ENCODE measurements at places on chromosomes 5 and 9.

DNA sequence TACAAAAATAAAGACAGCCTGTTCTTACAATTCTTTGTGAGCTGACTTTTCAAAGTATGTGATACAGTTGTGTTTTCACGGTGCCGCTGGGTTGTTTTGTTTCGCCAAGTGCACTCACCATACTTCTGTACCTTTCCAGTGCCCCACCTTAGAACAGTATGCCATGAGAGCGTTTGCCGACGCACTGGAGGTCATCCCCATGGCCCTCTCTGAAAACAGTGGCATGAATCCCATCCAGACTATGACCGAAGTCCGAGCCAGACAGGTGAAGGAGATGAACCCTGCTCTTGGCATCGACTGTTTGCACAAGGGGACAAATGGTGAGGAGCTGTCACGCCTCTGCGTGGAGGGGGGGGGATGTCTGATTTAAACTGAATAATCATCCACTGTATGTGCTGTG is 12.9 kb downstream of the CCT5 start:
- DNase-seq, result no peak

DNA sequence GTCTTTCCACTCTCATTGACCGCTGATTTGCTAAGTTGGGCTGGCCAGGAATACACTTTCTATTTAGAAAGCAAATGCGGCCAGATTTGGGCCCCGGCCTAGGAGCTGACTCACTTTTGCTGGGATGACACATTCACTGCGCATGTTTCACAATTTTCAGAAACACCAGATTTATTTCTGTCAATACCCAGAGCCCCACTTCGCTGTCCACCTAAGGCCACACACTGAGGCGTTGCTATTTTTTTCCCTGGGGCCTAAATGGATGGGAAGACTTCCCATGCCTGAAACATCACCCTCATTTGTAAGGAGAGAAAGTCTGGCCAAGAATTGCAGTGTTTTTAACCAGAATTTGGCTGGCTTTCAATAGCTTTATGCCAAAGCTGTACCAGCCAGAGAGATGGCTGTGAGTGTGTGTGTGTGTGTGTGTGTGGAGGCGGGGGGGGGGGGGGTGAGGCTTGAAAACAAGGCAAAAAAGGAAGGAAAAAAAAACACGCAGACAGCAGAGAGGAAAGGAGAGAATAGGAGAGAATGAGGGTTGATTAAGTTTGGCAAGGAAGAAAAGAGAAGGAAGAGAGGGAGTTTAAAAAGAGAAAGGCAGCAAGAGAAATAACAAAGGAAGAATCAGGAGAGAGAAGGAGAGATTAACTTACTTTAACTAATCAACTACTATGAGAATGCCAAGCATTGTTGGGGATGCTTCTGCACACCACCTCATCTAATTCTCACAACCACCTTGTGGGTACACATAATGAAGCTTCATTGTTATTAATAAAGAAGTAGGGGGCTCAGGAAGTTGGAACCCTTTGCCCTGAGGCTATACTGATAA is 261.4 kb upstream of the KLF4 start:
- peak; percentile 97 for DNase-seq

DNA sequence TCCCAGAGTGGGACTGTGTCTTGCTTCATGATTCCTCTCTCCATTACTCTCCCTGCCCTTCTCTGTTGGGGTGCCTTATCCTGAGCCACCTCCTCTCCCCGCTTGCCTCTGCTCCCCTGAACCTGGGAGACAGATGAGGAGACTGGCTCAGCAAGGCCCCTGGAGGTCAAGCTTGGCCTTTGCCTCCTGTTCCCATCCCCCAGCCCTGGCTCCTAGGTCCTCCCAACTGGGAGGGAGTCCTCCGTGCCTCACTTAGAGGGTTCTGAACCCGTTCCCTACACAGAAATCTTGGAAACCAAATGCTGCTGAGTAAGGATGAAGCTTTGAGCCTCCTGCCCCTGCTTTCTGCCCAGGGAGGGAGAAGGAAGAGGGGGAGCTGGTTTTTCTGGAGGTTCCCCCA is 9.8 kb upstream of the ENDOG start:
- DNase-seq, result no peak

GRCh38 chr9:76311537-76311936 is 82.7 kb downstream of the RFK start:
- DNase-seq, result no peak

GRCh38 chr5:154449786-154450185 is 4.0 kb downstream of the SAP30L start:
- no peak for DNase-seq

Data from fibroblast of skin of left biceps (primary cell).